ENCODE measurements at places on chromosomes 4 and X.

DNA sequence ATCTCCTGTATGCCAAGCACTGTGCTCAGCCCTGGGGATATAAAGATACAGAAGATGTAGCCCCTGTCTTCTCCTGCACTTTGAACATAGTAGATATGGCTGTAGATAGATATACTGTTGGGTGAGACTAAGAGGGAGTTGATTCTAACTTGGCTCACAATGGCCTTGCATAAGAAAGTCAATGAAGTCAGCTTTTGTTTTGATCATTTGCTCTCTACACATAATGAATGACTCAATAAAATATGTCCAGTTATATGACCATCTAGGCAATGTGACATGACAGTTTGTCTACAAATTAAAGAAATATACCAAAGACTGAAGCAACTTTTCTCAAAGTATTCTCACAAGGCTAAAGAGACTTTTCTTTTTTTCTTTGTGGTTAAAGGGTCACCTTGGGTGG is 147.6 kb upstream of the DIPK2B start:
- no peak for DNase-seq

DNA sequence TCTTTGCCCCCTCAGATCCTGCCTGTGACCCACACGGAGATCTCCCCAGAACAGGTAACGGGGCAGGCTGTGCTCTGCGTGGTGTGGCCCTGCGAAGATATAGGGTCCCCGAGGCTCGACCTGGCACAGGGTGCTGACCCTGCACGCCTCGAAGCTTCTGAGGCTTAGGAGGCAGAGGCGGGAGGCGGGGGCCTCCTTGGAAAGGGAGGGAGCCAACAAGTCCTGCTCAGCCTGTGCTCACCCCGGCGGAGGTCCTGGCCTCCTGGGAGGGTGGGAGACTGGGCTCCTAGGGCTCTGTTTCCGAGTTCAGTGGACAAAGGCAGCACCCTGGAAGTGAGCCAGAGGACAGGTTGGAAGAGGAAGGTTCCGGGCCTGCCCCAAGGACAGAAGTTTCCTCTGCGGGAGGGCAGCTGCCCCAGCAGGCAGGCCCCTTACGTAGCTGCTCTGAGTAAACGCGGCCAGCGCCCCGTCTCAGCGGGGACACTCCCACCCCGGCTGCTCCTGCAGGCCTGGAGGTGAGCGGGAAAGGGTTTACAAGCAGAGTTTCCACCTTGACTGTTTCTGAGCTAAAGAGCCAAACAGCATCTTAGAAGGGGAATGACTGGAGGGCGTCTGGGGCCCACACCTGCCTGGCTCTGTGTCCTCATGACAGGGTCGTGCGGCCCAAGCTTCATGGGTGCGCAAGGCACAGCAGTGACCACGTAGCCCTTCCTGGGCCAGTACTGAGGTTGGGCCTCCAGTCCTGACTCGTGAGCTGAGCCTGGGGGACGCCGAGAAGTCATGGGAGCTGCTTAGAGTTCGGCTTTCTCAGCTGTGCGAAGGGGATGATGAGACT is 16.1 kb downstream of the TMEM175 start:
- no peak for DNase-seq

DNA sequence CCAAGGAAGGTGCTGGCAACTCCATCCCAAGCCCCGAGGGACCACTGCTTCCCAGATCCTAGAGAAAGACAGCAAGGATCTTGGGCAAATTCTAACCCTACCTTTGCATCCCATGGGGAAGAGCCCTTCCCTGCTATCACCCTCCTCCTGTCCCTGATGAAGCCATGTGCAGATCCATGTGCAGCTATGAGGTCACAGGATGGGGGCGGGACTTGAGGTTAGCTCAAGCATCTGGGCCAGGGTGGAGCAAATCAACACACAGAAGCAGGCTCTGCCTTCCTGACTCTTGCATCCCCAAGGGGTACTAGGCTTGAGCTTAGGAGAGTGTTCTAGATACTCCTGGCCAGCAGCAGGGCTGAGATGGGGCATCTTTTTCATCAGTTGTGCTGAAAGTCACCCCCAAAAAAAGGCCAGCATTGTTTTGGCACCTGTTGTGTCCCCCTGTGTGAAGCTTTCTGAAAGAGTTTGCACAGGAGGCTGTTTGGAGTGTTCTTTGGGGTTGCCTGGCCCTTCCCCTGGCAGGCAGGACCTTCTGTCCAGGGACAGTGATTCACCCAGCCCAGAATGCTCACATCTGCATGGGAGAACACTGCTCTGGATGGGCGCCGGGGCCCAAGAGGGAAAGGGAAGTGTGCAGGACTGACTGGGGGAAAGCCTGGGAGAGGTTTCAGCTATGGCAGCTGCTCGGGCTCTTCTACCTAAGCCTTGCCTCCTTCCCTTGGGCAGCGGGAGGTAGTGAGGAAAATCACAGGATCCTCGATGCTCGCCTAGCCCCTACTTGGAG is 50.8 kb downstream of the PRPS1 start:
- DNase-seq = no peak

GRCh38 chr4:115234405-115235093 is 121.1 kb upstream of the NDST4 start:
- no peak for DNase-seq

DNA sequence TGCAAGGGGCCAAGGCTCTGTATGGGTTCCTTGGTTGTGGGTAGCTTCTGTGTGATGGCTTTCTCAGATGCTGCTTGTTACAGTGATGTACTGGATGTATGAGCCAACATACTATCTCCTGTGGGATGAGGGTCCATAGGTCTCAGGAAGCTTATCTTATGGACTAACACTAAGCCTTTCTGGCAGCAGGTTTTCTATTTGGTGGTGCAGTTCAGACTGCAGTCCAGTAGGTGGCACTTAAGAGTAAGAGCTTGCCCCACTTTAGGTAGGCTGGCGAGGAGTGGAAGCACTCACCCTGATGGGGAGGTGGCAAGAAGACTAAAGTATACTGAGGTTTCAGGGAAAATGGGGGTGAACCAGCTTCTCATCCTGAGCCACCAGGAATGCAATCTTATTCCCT is 306.7 kb upstream of the MAOA start:
- DNase-seq = peak; percentile 3

GRCh38 chrX:54407266-54407665 is 32.9 kb upstream of the TSR2 start:
- no peak for DNase-seq

- DNase-seq = no peak
Measured at GRCh38 chrX:73401591-73402266, 45.1 kb upstream of the CDX4 start.

DNA sequence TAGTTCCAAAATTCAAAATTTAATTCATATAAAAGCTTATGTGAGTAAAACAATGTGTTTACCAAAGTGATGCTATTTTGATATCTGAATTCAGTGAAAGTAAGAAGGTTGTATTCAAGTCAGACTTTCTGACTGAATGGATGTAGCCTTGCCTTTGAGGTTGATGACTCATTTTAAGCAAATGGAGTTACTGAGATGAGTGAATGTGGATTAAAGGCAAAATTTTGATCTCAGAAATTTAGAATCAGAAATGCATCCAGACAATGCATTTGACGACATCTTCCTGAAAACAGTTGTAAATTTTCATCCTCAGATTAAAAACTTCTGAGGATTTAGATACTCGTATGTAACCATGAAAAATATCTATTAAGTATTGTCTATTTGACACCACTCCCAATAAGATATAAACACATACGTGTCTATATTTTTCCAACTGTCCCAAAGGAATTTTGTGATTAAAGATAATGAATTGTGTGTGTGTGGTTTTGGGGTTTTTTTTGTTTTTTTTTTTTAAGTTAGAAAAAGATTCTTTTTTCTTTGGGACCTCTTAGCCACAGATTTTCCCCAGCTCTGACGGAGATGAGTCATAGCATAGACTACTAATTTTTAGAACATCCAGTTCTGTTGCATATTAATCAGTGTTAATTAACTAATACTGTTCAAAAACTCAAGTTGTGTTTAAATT is 34.4 kb downstream of the NFKB1 start:
- no peak for DNase-seq

- no peak for DNase-seq
Measured at GRCh38 chr4:154566639-154567204, 3.9 kb downstream of the FGB start.

GRCh38 chr4:111475001-111475400 is 670.3 kb upstream of the FAM241A start:
- no peak for DNase-seq

DNA sequence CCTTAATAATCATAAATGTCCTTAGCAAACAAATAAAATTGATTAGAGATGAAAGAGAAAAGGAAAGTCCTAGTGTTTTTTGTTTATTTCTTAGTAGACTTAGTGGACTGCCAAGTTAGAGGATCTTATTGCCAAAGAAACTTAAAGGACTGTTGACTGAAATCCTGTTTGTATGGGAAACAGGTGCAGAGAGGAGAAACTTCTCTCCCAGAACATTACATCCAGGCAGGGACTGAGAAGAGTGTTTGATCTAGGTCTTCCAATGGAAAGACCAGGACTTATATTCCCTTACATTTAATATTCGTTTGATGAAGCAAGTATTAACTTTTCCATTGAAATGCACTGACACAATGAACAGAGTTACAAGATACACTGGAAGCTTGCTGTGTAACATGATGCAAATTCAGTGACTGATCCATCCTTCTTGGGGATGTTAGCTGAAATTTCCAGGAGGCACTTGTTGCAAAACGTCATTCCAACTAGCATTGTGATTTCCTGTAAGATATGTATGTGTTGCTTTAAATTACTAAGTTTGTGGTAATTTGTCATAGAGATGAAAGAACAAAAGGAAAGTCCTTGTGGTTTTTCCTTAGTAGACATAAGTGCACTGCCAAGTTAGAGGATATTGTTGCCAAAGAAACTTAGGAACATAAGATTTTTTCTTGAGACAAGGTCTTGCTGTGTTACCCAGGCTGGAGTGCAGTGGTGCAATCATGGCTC is 505.6 kb downstream of the STIM2 start:
- DNase-seq = no peak

DNA sequence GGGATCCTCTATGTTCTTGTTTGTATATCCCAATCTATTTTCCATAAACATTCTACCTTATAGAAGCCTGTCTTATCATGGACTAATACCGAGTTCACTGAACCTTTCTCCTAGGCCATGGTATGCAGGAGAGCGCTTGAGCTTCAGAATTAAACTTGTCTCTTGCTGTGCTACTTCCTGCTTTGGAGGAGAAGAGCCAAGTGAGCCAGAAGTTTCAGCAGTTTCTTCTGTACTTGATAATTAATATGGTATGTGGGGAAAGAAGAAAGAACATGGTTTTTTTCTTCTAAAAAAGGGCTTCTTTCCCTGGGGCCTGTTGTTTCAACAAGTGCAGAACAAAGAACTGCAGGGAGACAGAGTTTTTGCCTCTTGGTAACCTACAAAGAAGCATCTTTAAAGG is 172.8 kb downstream of the ATG4A start:
- DNase-seq = no peak

DNA sequence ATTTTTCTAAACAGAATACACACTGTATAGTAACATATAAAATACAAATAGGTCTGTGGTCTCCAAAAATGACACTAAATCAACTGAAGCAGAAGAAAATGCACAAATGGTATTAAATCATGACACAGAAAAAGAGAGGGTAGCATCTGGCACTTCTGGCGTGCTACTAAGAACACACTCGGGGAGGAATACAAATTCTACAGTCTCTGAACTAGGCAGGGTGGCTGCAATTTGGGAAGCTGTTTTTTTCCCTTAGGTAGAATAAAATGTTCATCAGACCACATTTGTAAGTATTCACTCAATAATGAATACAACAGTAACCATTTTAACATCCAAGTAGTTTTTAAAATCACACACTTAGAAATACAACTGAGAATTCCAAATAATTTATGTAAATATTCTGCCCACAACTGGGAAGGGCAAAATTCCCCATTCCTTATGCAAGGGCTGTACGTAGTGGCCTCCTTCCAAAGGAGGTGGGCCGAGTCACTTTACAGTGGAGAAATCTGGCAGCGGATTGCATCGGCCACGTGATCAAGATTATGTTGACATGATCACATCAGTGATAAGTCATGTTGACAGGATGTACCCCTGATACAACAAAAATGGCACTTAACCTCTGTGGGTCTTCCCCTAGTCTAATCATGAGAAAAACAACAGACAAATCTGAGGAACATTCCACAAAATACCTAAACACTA is 101.1 kb downstream of the TSPAN5 start:
- peak; percentile 73 for DNase-seq

GRCh38 chr4:87465739-87466366 is 43.5 kb downstream of the NUDT9 start:
- DNase-seq = no peak

- DNase-seq = no peak
Measured at GRCh38 chr4:140061194-140061593, 92.8 kb downstream of the MAML3 start.

- no peak for DNase-seq
Measured at GRCh38 chr4:6538575-6538974, 36.4 kb upstream of the MAN2B2 start.

DNA sequence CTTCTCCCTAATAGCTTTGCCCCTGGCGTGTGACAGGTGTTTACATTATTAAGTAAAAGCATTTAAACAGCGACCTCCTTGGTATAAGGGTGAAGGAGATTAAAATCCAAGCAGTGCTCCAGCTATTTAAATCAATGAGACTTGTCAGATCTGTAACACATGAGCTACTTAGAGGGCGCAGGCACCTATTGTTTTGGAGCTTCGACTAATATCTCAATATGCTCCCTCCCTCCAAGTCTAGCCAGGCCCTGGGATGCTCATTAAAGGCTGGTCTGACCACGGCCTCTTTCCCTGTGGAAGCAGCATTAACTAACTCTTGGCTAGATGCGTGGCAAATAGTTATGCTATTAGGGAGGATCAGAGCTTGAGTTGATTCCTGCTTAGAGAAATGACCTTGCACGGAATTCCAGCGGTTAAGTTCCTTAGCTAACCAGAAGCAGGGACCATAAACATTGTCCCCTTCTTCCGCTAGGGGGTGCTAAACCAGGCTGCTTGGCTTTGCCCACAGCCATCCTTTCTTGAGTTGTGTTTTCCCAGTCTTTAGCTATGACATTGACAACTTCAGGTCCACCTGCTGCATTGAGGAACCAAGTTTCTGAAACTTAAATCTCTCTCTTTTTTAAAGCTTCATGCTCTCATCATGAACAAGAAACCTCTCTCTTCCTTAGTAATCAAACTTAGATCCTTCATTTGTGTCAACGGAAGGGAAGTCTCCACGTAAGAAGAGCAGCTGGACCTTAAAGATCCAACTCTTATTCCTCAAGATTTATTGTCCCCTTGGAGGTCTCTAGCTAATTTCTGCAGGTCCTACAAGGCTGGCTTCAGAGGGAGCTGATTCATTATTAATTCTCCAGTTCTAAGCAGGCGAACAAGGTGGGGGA is 80.7 kb upstream of the IGFBP7 start:
- DNase-seq = no peak

Measured in DMS 273 treated with DMSO at 0.1 percent for 48 hours (cell line).